ENCODE measurements at places on chromosomes 12 and 14.
A peak's percentile ranks its signal among the peaks of the same experiment; 100 is the strongest.

- no peak for DNase-seq
Measured at GRCh38 chr12:100579844-100580243, 6.4 kb downstream of the GAS2L3 start.

DNA sequence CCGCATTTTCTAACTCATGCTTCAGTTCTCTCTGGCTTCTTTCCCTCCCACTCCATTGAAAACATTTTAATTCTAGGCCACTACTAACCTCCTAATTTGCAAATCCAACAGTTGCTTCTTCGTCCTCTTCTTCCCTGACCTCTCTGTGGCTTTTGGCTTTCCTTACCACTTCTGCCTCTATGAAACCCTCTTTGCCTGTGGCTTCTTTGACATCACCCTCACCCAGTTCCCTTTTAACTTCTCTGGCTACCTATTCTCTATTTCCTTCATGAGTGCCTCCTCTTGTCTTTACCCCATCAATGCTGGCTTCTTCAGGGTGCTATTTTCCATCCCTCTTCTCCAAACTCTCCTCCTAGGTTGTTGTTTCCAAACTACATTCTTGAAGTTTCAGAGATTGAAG, 4.4 kb upstream of the HCFC2 start:
- no peak for DNase-seq

DNA sequence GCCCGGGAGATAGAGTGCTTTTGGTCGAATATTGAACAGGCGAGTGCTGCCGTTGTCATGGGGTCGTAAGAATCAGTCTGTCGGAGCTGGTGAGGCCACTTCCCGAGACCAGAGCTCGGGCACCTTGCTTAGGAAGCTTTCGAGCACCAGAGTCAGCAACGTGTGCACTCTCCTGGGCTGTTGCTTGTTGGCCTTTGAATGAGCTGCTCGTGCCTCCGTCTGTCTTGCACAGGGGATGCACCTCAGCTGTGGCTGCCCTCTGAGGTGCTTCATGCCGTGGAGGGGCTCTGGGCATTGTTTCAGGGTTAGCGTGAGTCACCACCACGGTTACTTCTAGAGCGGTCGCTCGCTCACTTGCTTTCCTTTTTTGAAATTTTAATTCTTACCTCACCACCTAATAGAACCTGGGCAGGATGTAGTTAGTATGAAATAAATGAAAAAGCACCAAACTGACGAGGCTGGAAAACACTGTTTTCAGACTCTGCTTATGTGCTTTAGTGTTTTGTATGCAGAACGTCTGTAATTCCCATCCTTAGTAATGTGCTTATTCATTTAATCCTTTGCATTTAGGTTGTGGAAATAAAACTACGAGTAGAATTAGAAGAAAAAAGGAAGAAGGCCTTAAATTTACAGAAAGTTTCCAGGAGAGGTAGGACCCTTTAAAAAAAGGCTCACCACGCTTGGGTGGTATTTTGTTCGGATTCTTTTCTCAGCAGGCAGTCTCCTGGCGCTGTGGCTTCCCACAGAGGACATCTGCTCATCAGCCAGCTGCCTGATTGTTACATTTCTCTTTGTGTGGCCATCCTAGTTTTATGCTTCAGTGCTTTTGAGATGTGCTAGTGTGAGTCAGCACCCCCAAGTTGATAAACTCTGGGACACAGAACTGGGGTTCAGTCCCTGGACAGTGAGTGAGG, 40.6 kb downstream of the EP400 start:
- no peak for DNase-seq

GRCh38 chr12:14992673-14993072, 19.8 kb downstream of the PDE6H start:
- no peak for DNase-seq

DNA sequence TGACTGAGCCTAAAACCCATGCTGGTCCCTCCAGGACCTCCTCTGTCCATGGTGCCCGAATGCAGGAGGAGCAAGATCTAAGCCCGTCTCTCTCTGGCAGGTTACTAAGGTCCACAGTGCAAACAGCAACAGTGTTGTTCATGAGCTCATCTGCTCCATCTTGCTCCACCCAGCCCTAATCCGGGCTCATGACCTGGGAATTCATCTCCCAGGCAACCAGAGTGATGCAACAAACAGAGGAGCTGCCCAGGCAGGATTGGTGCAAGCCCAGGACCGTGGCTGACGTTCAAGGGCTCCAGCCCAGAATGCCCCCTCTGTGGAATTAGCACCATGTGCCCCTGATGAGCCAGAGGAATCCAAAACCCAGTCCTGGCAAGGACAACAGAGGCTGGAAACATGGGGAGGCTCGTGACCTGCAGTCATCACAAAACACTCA, 29.9 kb downstream of the HSPB8 start:
- DNase-seq = peak; percentile 60

- DNase-seq = no peak
Measured at GRCh38 chr12:130198026-130198662, 35.9 kb downstream of the FZD10 start.

- DNase-seq = no peak
Measured at GRCh38 chr12:95970905-95971304, 25.2 kb downstream of the HAL start.

- DNase-seq = no peak
Measured at GRCh38 chr12:85308374-85308773, 28.4 kb downstream of the ALX1 start.

DNA sequence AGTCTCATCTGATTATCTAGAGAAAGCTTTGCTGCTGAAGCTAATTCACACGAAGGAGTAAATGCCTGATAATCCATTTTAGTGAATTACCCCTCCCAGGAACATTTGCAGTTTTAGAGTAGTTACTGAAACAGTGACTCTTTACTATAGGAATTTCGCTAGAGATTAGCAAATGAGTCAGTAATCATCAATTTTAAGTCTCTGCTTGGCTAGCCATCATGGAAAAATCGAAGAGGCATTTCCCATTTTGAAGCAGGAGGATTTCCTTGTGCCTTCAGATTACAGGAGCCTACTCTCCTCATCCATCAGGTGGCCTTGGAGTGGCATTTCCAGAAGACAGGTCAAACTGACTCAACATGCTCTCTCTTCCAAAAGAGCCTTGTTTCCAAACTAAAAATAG, 154.5 kb downstream of the EGLN3 start:
- no peak for DNase-seq

- no peak for DNase-seq
Measured at GRCh38 chr12:20150835-20151422, 217.4 kb upstream of the PDE3A start.

DNA sequence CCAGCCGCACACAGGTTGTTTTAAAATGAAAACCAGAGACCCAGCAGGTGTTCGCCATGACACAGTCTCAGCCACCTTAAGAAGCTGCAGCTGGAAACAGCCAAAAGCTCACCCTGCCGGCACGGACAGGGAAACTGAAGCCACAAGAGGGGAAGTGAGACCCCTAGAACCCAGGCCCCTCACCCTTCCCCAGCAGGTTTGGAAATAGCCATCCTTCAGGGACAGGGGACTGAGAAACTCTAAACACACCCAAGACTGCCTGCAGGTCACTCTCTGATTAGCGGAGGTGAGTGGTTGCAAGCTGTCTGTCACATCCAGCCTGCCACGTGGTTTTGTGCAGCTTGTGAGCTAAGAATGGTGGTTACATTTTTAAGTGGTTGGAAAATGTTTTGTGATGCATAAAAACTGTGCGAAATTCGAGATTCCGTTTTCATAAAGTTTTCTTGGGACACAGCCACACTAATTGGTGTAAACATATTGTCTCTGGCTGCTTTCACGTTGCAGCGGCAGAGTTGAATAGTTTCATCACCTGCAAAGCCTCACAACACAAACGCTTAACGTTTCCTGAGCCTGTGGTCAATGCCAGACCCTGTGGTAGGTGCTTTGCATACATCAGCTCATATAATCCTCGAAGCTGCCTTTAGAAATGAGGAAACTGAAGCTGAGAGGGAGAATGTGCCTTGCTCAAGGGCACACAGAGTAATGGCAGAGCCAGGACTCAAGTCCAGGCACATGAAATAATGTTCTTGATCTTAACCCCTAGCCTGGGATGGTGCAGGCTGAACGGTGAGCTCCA, 1.7 kb upstream of the SELPLG start:
- DNase-seq = no peak

Data from large intestine (tissue), 12 donors.